ENCODE measurements at places on chromosomes 7 and 10.

GRCh38 chr7:31948029-31948428, 122.2 kb downstream of the PDE1C start:
- DNase-seq: no peak

- DNase-seq: no peak
These were observed 562.2 kb upstream of the FOXK1 start for GRCh38 chr7:4119848-4120247.

GRCh38 chr7:69932034-69932628, 333.9 kb downstream of the AUTS2 start:
- peak; percentile 53 for DNase-seq

- DNase-seq: no peak
These were observed 14.7 kb downstream of the BTBD16 start for GRCh38 chr10:122285506-122286444.

- no peak for DNase-seq
These were observed 289.2 kb upstream of the NRP1 start for GRCh38 chr10:33623669-33624068.

DNA sequence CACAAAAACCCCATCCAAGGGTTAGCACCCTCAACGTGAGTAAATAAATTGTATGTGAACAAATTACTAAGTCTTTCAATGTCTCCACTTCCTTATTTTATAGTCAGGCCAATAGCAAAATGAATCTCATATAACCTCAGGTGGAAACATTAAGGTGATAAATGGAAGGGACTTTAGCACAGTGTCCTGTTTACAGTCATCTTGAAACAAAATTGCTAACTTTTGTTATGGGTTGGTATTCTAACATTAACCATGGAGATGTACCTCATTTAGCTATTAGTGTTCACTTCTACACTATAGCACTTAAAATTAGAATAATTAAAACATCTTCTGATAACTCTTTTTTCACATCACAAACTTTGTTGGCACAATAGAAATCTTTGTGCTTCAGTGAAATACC, 255.8 kb upstream of the CNTNAP2 start:
- no peak for DNase-seq

GRCh38 chr10:121556455-121556854, 41.8 kb downstream of the FGFR2 start:
- no peak for DNase-seq

DNA sequence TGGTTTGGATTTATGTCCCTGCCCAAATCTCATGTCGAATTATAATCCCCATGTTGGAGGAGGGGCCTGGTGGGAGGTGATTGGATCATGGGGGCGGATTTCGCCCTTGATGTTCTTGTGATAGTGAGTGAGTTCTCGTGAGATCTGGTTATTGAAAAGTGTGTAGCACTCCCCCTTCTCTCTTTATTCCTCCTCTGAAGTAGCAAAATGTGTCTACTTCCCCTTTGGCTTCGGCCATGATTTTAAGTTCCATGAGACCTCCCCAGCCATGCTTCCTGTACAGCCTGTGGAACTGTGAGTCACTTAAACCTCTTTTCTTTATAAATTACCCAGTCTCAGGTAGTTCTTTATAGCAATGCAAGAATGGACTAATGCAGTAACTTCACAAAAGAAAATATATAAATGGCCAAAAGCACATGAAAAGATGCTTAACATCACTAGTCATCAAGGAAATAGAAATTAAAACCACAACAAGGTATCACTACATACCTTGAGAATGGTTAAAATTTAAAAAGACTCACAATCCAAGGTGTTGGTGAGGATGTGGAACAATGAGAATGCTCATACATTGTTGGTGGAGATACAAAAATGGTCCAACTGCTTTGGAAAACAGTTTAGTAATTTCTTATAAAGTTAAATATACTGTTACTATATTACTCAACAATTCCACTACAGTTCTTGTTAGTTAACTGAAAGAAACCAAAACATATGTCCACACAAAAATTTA, 218.7 kb downstream of the SNX10 start:
- DNase-seq: no peak

GRCh38 chr7:44531421-44532380, 9.4 kb downstream of the NPC1L1 start:
- no peak for DNase-seq

GRCh38 chr7:76151932-76152331, 49.8 kb upstream of the SRRM3 start:
- DNase-seq: no peak

DNA sequence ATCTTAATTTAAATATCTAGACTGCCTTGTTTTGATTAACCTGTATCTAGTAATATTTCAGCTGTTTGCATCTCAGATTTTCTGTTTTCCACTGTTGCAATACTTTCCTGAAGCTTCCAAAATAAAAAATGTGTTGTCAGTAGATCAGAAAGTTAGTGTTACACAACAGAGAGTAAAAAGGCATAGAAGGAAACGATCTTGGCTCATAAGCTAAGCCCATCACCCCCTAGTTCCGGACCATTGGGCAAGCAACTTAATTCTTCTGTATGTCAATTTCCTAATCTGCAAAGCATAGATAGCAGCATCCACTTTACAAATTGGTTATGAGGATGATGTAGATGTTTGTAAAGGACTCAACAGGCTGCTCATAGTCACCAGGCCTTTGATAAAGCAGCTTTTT, 4.4 kb downstream of the PON3 start:
- DNase-seq: no peak

DNA sequence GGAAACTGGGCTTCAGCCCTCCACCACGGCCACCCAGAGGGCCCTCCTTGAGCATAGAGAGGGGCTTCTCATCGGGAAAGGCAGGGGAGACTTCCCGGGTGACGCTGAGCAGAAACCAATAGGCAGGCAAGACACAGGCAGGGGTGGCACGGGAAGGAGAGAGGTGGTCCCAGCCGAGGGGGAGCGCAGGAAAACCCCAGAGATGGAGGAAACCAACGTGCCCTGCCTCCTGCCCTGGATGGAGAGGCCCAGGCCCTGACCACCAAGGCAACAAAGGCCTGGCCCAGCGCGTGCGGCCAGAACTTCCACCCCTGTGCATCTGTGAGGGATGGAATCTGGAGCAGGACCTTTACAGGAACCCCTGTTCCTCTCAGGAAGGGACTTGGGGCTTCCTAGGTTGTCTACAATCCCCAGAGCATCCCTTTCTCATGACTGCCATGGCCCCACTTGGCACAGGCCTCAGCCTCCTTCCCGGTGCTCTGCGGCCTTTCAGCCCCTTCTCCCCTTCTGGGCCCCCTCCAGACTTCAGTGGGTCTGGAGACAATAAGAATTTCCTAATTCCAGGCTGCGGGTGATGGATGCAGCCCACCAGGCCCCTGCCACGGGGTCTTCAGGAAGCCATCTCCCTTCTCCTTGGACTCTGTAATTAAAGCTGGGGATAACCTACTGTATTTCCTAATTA, 137.0 kb upstream of the RET start:
- no peak for DNase-seq

GRCh38 chr7:123643495-123644441, 11.9 kb upstream of the LMOD2 start:
- no peak for DNase-seq

DNA sequence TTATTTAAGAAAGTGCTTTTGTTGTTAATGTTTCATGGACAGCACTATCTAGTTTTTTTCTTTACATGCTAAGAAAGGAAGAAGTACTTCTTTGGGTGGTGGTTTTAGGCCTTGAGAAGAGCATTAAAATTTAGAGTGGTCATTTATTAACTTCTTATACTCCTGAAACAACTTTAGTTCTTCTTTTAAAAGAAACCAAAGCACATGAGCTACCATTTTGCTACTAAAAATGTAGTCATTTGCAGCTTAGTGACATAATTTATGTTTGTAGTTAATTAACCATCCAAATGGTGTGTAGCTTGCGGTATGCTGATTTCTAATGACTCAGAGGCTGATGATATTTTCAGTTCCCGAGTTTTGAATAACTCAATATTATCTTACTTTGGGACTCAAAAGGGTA, 207.5 kb downstream of the BBS9 start:
- no peak for DNase-seq

DNA sequence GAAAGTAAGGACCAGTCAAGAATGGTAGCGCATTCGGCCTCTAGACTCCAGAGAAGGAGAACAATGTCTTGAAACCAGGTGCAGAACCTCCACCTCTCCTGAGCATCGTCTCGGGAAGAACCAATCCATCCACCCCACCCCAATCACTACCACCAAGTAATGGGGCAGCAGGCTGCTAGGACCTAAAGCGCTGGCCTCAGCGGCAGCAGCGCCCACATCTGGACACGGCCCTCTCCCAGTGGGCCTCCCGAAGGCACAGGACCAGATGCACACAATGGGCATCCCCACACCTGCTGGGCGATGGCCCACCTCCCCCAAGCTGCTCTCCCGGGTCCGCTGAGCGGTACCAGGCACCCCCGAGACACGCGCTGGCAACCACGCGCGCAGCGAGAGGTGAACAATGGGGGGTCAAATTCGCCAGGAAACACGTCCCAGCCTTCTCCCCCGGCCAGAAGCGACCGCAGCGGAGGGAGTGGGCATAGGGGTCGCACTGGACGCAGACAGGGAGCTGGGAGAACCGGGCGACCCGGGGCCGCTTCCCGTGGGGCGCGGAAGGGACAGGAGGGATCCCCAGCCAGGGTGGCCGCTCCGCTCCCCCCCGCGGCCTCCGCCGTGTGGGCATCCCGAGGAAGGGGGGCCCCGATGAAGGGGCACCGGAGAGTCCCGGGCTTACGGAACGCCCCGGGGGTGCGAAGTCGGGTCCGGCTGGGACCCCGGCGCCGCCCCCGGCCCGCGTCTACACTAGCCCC, 506 bp downstream of the CTTNBP2 start:
- peak; percentile 25 for DNase-seq

GRCh38 chr7:50145801-50146338, 52.8 kb upstream of the ZPBP start:
- no peak for DNase-seq

GRCh38 chr7:106717955-106718871, 57.3 kb upstream of the CCDC71L start:
- DNase-seq: no peak

DNA sequence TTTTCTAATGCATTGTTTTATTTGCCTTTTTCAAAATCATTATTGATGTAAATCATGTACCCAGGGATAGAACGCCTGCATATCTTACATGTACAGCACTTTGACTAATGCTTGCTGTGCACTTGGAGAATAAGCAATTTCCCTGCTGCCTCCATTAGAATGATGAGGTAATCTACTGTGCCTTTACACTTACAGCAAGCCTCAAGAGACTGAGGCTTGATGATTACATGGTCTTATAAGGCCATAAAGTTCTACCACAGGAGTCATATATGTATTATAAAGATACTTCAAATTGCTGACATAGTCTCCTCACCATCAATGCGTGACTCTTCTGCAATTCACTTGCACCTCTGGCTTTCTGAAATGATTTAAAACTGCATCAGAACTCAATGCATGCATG, 328.6 kb upstream of the HGF start:
- no peak for DNase-seq

DNA sequence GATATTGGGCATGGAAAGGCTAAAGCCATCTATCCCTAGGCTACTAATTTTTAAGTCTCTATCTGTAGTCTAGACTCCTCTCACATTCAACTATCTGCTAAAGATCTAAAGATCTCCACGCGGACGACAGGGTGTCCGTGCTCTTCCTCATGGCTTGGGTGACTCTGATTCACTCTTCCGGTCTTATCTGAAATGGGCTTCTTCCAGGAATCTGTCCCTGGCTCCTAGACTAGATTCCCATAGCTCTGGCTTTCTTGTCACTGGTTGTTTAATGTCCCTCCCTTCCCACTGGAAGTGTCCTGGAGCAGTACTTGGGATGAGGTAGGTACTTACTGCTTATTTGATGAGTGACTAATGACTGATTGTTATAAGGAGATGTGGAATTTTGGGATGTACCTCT, 62.0 kb upstream of the PODXL start:
- DNase-seq: no peak

DNA sequence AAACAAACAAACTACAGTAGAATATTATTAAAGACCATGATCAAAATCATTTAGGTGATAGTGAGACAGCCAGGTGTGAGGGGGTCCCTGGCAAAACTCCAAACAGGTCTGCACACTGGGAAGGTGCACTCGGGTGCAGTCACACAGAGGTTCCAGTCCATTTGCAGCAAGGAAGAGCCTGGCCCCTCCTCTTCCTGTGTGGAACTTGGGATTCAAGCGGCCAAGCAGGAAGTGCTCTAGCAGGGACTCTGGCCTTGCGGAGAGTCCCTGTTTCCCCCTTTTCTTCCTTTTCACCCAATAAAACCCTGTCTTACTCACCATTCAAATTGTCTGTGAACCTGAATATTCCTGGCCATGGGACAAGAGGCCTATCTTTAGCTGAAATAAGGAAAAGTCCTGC, 181.8 kb downstream of the LRRTM3 start:
- DNase-seq: no peak

DNA sequence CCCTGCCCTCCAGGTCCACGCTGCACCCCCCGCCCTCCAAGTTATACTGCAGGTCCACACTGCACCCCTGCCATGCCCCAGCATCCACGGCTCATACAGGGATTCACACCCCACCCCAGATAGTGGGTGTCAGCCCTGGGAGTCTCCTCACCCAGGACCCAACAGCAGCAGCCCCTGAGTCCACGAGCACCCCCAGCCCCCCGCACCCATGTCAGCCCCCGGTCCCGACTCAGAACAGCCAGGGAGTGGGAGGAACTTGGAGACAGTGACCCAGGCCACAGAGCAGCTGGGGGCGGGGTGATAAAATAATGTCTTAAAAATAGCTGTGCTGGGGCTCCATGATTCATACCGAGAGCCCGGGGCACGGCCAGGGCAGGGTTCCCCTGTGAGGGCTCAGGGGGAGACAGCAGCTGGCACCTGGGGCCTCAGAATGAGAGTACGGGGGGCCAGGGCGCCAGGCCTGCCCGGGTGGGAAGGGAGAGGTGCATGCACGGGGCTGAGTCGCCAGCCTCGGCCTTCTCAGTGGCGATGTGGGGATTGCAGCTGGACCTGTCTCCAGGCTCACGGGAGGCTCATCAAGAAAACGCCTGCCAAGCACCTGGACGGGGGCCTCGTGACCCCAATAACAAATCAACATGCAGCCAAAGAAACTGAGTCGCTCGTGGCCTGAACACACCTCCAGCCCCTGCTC, 29.8 kb downstream of the ADAP1 start:
- DNase-seq: no peak

DNA sequence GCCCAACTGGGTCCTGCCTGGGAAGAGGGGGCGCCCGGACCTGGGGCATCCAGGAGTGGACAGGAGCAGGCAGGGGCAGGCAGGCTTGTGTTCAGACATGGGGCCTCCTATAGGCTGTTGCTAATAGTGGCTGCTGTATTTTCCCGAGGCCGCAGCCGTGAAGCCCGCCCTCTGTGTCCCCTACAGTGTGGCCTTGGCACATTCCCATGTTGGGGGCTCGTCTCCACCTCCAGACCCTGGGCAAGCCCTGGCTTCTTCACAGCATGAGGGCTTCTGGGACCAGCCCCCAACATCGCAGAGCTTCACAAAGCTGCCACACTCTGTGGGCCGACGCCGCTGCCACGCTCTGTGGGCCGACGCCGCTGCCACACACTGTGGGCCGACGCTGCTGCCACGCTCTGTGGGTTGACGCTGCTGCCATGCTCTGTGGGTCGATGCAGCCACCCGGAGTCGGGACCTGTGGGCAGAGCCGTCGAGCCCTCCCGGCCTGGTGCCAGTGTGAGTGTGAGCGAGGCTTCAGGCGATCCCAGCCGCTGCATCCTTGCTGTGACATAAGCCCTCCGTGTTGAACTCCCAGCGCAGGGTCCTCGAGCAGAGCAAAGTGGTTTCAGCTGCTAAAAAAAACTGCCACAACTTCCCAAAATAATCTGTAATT, 109.0 kb downstream of the INPP5A start:
- no peak for DNase-seq
